Anterior cingulate cortex (tissue), 58 donors: ENCODE measurements at places on chromosomes 6 and 20.

DNA sequence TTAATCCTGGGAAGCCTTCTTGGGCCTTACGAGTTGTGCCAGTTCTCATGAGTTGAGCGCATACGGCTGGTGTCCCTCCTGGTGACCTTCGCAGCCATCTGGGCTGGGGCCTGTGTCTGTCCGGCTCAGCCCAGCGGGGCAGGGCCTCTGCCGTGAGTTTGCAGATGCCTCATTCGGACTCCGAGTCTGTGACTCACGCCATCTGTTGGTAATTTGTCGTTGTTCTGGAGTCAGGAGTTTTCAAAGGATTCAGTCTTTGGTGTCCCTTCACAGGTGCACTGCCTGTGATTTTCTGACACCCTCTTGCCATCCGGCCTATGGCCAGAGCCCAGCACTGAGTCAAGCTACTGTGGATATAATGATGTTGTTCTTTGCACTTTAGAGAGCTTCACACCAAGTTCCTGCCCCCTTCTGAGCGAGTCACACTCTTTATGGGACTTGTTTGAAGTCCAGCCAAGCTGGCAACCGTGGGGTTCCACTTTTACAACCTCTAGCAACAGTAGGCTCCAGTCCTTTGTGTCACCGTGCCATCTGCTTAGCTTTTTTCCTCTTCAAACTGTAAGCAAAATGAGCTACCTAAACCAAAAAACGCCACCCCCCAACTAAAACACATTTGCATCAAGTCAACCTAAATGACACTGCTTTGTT is 175.6 kb downstream of the AIG1 start:
- DNase-seq = no peak

GRCh38 chr6:57306273-57306672 is 11.2 kb upstream of the PRIM2 start:
- no peak for DNase-seq

DNA sequence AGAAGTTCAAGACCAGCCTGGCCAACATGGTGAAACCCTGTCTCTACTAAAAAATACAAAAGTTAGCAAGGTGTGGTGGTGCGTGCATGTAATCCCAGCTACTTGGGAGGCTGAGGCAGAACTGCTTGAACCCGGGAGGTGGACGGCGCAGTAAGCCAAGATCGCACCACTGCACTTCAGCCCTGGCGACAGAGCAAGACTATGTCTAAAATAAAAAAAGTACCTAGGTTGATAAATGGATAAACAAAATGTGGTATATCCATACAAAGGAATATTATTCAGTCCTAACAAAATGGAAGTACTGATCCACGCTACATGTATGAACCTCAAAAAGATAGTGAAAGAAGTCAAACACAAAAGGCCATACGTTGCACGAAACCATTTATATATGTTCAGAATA is 1.2 kb upstream of the RPF2 start:
- no peak for DNase-seq

DNA sequence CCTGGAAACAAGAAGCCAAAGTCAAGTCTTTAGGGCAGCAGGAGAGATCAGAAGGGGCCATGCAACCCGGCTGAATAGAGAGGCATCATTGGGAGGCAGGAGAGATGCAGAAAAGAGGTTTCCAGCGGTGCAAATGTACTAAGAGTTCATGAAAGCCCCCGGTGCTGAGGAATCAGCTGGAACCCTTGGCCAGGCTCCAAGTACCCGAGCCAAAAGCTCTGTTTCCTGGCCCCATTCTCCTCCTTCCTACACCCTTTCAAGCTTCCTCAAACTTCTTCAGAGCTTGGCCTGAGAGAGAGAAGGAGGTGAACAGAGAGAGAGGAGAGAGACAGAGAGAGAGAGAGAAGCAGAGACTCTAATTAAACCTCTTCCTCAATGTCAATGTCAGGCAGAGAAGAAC is 433.5 kb downstream of the PRKN start:
- DNase-seq = no peak

DNA sequence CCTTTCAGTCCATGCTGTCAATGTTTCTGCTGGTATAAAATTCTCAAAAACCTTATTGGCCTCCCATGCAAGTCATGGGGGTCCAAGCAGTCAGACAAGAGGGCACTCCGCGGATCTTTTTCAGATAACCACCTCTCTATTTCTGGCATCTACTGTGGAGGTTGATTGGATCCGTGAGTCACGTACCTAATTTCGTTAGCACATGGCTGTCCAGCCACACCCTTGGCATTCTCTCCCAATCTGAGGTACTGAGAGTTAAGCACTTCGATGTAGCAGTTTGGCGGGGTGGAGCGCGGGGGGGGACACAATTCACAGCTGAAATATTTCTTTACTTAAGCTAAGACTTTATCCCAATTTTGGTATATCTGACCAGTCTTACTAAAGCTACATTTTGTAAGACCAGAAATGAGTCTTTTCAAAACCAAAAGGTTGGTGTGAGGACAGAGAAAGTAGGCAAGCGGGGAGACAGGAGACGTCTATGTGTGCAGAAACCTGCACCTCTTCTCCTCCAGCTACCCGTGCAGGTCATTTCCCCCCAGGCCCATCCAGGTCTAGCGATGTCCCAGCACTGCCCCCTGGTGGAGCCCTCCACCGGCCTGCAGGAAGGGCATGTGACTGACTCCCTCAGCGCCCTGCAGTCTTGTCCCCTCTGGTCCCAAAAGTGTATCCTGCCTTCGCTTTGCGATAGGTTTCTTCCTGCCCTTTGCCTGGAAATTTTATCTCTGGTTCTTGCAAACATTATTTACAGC is 113.1 kb downstream of the ADAT2 start:
- DNase-seq = no peak

DNA sequence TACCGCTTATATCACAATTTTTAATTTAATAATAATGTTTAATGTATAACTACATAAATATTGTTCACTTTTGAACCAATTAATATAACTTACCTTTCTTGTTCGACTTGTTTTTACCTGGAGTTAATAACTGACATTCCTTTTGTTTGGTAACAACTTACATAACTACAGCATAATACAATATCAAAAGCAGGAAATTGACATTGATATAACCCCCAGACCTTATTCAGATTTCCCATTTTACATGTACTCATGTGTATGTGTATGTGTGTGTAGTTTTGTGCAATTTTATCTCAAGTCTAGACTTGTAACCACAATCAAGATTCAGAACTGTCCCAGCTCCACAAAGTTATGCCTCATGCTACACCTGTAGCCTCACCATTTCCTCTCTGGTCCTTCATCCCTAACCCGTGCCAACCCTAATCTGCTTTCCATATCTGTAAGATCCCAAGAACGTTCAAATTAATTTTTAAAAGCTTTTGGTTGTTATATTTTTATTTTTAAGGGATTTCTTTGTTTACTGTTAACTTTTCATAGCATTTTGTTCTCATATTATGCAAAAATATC is 190.6 kb downstream of the MANEA start:
- no peak for DNase-seq

DNA sequence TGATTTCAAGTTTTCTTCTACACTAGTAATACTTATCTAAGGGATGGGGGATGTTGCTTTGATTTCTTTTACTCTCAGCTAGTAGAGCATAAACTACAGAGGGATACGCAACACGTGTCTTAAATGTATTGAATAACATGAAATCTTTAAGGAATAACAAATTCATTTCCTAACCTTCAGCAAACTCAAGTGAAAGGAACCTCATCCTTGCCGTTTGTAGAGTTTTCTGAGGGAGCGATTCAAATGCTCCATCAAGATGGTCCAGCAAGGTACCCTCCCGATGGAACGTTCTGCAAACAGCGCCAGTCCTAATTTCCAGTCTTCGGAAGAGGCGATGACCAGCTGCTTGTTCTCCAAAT is 95.4 kb upstream of the RIN2 start:
- DNase-seq = no peak

GRCh38 chr6:16412982-16413381 is 174.6 kb downstream of the GMPR start:
- DNase-seq = no peak

- no peak for DNase-seq
These were observed 8.7 kb upstream of the RAMACL start for GRCh38 chr6:166595061-166595780.

DNA sequence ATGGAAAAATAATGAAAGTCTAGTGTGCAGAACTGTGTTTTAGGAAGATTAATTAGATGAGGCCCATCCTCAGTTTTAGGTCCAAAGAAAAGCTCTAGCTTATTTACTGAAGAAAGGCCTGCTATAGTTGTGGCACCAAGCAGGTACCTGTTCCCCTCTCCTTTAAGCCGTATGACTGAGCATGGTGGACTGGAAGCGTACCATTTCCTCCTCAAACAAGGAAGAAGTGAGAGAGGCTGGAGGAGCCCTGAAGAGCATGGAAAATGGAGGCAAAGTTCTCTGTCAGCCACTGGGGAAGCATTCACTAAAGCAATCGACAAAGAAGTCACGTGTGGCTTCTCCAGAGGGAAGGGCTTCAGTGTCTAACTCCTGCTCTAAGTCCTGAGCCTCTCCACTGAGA is 100.2 kb downstream of the MAN1A1 start:
- DNase-seq = no peak

DNA sequence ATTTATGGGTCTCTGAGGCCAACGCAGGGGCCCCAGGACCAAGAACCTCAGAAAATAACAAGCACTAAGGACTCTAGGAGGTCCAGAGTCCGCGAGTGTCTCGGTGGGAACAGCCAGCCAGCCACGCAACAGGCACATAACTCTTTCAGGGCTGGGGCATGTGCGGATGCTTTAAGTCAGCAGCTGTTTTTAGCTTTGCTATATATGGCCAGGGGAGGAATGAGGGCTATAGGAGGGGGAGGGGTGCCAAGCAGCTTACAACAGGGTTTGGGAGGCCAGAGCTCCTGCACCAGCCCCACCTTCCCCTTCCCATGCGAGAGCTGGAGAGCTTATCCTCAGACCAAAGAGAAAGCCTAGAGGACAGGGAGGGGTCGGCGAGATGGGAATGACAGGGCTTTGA is 6.2 kb downstream of the JPH2 start:
- DNase-seq = no peak

- no peak for DNase-seq
These were observed 146.5 kb upstream of the COL21A1 start for GRCh38 chr6:56393615-56394612.

DNA sequence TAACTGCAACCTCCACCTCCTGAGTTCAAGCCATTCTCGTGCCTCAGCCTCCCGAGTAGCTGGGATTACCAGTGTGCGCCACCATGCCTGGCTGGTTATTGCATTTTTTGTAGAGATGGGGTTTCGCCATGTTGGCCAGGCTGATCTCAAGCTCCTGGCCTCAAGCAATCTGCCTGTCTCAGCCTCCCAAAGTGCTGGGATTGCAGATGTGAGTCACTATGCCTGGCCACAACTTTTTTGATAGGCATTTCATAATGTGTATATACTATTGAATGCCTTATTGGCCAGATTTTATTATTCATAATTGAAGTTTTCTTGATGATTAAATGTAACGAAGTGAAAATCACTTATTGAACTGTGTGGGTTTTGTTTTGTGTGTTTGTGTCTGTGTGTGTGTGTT is 27.9 kb downstream of the FIG4 start:
- DNase-seq = no peak
